ENCODE measurements at places on chromosomes 4 and X. TPM values are rescaled to one million over a fixed set of nuclear protein-coding genes. Genes with fewer than 3 reads are reported as not detected.

EXOC1 gene
- polyA plus RNA-seq = 33.2 TPM

- no peaks in the 10 kb centered on the region for H3K27me3 ChIP-seq
- H3K4me3 ChIP-seq = no peak overlapping the region
- peak overlapping the region; percentile 62 for H3K27ac ChIP-seq
- no peaks in the 10 kb centered on the region for H3K36me3 ChIP-seq
These were observed 34.7 kb downstream of the SLC25A5 start for GRCh38 chrX:119502727-119503483.

DNA sequence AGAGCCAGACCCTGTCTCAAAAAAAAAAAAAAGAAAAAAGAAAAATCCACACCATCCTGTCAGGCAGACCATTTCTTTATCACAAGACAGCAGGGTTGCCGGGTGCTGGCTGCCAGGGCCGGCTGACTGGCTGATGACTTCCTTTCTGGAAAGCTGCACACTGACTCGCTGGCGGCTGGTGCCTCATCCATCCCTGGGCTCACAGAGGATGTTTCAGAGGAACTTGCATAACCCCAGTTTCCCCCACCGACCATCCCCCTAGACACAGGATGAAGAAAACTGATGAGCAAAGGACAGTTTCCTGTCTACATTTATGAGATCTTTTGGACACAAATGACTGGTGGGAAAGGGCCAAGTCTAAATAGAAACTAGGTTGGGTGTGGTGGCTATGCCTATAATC lies 14.1 kb downstream of the HPSE start:
- no peaks in the 10 kb centered on the region for H3K4me1 ChIP-seq
- DNase-seq = peak; percentile 85
- no peaks in the 10 kb centered on the region for H3K27me3 ChIP-seq
- H3K36me3 ChIP-seq = no peaks in the 10 kb centered on the region
- H3K27ac ChIP-seq = no peak overlapping the region

FAM156A gene
- polyA plus RNA-seq = 31.7 TPM

GRCh38 chr4:13953083-13953482 lies 325.6 kb upstream of the BOD1L1 start:
- no peaks in the 10 kb centered on the region for H3K4me1 ChIP-seq
- H3K27me3 ChIP-seq = no peaks in the 10 kb centered on the region
- no peaks in the 10 kb centered on the region for H3K36me3 ChIP-seq
- no peak overlapping the region for H3K4me3 ChIP-seq

- DNase-seq = no peak
- no peaks in the 10 kb centered on the region for H3K36me3 ChIP-seq
- no peak overlapping the region for H3K27ac ChIP-seq
- no peak overlapping the region for H3K4me3 ChIP-seq
These were observed 836.5 kb upstream of the HTR2C start for GRCh38 chrX:113747274-113747973.

GRCh38 chrX:77118686-77119085 lies 328.5 kb upstream of the FGF16 start:
- no peaks in the 10 kb centered on the region for H3K27me3 ChIP-seq
- H3K4me1 ChIP-seq = no peaks in the 10 kb centered on the region
- H3K4me3 ChIP-seq = no peak overlapping the region
- H3K27ac ChIP-seq = no peak overlapping the region
- H3K36me3 ChIP-seq = no peaks in the 10 kb centered on the region

DNA sequence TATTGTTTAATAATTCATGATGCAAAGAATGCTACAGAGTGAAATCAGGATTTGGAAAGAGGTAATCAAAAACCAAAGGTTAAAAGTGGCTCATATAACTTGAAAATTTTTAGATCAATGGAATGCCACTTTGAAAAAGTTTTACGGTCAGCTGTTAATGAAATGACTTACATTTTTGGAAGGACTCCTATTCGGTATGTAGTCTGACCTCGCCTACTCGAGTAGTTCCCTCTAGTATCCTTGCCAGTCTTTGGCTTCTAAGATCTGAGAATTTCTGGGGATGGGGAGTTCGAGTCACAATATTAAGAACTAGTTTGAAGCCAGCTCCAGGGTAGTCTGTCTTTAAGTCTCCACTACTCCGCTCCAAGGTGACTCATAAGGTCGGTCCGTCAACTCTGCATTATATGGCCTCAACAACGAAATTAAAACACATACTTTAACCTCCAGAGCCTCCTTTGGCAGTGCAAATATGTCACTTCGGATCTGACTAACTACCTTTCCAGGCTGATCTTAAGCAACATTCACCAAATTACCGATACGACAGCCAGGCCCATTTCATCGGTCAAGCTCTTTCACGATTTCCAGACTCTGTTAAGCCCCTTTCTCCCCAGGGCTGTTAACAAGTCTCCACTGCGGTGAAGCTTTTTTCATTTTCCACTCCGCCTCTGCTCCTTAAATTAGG lies 733 bp upstream of the NAA15 start:
- peaks cover 35% of the 10 kb centered on the region for H3K4me1 ChIP-seq
- H3K36me3 ChIP-seq = peaks cover 6% of the 10 kb centered on the region
- peak overlapping the region; percentile 93 for H3K4me3 ChIP-seq
- peak; percentile 86 for DNase-seq
- peak overlapping the region; percentile 90 for H3K27ac ChIP-seq

NAP1L5 gene
- 5.2 TPM for polyA plus RNA-seq

DNA sequence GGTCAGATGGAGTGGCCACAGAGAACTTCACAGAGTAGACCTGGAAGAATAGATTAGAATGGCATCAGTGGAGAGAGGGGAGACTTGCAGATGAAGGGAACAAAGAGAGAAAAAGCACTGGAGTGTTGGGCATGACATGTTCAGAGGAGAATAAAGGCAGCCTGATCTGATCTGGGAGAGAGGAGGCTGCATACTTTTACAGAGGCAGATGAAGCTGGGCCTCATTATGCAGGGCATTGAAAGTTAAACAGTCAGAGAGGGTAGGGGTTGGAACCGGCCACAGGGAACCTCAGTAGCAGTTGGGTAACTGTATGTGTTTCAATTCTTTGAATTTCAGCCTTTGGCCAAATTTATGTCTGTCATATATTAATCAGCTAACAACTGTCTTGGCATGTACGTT lies 61.2 kb downstream of the SH3BGRL start:
- no peak for DNase-seq
- no peaks in the 10 kb centered on the region for H3K27me3 ChIP-seq
- H3K36me3 ChIP-seq = no peaks in the 10 kb centered on the region
- H3K4me3 ChIP-seq = no peak overlapping the region

POU3F4 gene
- not detected for polyA plus RNA-seq

GRCh38 chrX:153379508-153379907 lies 21.6 kb downstream of the PNMA6E start:
- no peak overlapping the region for H3K4me3 ChIP-seq
- no peak for DNase-seq
- peaks cover 3% of the 10 kb centered on the region for H3K4me1 ChIP-seq
- H3K27ac ChIP-seq = no peak overlapping the region

BEND4 gene
- not detected for polyA plus RNA-seq
